ENCODE measurements at places on chromosomes 7 and 10.

GRCh38 chr7:8433477-8434289, at the start of gene NXPH1:
Gene NXPH1, plus strand, starts transcription at chr7:8433609.
- DNase-seq: no peak

GRCh38 chr10:44249490-44249889, 135.4 kb downstream of the CXCL12 start:
- DNase-seq: no peak

DNA sequence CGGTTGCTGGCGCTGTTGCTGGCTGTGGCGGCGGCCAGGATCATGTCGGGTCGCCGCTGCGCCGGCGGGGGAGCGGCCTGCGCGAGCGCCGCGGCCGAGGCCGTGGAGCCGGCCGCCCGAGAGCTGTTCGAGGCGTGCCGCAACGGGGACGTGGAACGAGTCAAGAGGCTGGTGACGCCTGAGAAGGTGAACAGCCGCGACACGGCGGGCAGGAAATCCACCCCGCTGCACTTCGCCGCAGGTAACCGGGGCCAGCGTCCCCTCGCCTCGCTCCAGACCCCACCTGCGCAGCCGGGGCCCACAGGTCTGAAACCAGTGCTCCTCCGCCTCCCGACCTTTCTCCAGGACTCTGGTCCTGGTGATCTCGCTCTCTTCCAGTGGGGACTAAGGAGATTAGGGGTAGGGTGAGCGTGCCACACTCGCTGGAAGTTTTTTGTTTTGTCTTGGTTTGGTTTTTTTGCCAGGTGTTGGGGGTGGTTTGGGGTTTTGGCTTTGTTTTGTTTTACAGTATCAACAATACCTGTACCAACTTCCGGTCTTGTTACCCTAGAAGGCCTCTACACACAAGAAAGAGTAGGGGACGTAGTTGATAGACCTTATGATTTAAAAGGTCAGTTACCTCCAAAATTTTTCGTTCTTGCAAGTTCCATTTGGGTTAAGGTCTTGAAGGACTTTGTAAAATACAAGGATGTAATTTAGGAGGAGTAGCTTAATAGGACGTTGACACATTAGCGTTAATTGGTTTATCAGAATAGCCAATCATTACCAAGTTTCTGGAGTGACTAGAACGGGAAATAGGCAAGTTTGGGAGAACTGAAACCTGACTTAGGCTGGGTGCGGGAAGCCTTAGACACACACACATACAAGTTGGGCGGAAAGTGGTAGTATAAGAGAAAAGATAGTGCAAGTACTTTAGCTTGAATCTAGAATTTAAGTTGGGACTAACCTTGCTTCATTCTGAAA, 704 bp downstream of the TNKS2 start:
- peak; percentile 7 for DNase-seq

DNA sequence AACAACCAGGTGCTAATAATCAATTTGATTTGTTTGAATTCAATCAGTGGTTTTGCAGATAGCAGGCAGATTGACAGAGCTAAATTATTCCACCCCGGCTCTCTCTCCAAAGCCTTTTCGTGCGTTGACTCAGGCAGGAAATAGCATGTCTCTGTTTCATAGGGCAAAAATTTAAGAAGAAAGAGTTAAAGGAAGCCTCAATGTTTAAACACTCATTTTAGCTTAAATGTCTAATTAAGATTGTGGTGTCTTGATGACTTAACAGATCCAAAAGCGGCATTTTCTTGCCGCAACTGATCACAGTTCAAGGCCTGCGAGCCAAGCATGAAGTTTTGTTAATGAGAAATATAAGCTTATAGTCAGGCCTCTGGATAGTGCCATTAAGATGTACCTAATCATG, 1051.1 kb upstream of the AUTS2 start:
- no peak for DNase-seq

GRCh38 chr7:71768450-71768849, 636.5 kb downstream of the GALNT17 start:
- no peak for DNase-seq

- DNase-seq: no peak
These were observed 3.2 kb downstream of the PARP12 start for GRCh38 chr7:140059273-140060242.

DNA sequence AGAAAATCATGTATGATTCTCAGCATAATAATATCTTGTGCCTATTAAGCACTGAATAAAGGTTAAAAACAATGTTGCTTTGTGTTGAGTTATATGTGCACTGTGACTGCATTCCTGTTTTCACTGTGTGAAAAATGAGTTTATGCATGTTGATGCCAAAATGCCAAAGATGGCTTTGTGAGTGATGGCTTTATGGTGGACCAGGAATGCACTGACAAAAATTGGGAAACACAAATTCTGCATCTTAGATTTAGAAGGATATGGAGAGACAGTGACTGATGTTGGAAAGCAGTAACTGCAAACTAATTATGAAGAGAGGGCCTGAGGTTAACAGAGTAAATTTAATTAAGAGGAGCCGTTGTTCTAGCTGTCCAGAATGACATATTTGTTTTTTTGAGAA, 440.4 kb downstream of the KIF20B start:
- DNase-seq: no peak

- no peak for DNase-seq
These were observed 26.6 kb upstream of the DDC start for GRCh38 chr7:50591480-50592438.

DNA sequence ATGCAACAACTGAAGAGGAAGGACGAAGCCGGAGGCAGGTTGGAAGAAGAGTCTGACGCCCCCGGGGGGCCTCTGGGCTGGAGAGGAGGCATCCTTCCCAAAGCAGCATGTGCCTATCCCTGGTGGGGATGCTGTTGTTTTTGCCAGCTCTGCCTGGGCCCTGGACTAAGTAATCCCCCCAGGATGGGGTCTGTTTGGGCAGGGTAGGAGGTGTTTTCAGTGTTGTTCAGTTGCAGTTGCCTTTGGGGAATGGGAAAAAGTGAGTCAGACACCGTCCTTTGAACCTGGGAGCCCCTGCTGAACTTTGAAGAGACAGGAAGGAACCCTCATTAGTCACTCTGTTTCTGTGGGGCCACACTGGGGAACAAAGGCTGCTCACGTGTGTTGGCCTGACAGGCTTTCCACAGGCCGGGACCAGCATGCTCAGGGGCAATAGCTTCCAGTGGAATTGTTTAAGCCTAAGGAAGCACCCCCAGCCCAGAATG, 35.2 kb upstream of the GDF10 start:
- peak; percentile 24 for DNase-seq

GRCh38 chr7:5414916-5415315, 8.7 kb downstream of the TNRC18 start:
- no peak for DNase-seq

- no peak for DNase-seq
These were observed 15.4 kb downstream of the TFAM start for GRCh38 chr10:58400609-58401008.

- DNase-seq: no peak
These were observed 22.0 kb downstream of the CDCA7L start for GRCh38 chr7:21923658-21924057.

All from stimulated activated CD8-positive, alpha-beta memory T cell treated with anti-CD3 and anti-CD28 coated beads, Interleukin-7, amount 100 ng/mL, for 48 hours (primary cell).